NCI-H69 (cell line): ENCODE measurements at places on chromosomes 5 and 9.

- DNase-seq, result peak; percentile 83
Measured at GRCh38 chr5:14197056-14197455, 53.9 kb downstream of the TRIO start.

DNA sequence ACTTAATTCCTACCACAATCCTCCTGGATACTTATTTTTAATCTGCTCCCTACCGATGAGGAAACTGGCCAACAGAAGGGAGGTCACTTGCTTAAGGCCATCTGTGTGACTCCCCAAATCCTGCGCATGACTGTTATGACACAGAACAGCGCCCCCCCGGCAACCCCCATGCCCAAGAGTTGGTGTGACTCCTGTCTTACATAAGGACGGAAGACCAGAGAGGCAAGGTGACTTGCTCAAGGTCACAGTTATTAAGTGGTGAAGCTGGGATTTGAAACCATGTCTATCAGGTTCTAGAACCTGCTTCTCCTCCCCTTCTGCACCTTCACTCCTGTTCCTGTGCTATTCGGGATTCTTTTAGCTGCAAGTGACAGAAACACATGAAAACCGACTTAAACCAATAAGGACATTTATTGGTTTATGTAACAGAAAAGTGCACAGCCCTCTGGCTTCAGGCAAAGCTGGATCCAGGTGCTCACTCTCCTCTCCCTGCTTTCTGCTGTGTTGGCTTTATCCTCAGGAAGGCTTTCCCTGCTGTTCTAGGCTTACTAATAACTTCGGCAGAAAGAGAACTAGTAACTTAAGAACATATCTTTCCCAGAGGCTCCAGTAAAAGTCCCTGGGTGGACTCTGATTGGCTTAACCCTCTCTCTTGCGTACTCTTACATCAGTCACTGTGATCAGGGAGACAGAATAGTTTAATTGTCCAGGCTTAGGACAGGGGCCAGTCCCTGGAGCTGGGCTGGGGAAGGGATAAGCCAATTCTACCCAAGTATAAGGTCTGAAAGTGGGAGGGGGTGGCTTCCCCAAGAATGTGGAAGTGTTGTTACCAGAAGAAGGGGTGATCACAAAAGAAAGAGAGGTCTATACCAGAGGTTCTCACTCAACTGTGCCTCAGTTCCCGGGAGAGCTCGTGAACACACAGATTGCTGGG is 43.7 kb downstream of the FGF18 start:
- peak; percentile 31 for DNase-seq

- DNase-seq, result peak; percentile 74
Measured at GRCh38 chr9:94922098-94922607, 195.7 kb downstream of the AOPEP start.

DNA sequence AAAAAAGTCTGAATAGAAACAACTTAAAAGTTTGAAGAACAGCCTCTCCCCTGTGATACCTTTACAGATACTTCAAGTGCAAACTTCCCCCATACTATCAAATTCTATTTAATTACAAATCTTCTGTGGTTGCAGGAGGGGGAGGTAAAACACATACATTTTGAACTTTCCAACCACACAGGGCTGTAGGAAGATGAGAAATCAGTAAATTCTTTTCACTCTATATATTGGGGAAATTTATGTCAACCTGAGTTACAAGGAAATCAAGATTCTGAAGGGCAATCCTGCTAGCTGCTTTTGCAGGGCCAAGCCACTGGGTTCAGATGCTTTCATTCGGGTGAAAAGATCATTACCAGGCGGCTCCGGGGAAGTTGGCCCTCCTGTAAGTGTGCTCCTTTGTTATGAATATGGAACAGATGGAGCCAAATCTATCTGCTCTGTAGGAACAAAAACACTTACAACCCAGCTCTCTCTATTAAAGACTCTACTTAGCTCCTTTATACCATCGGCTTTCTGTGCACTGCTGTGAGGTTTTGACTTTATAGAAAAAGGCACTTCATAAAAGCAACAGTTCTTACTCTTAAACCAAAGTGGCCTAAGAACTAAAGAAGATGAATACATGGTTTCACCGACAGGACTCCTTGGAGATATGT is 269.1 kb downstream of the EFNA5 start:
- peak; percentile 95 for DNase-seq

DNA sequence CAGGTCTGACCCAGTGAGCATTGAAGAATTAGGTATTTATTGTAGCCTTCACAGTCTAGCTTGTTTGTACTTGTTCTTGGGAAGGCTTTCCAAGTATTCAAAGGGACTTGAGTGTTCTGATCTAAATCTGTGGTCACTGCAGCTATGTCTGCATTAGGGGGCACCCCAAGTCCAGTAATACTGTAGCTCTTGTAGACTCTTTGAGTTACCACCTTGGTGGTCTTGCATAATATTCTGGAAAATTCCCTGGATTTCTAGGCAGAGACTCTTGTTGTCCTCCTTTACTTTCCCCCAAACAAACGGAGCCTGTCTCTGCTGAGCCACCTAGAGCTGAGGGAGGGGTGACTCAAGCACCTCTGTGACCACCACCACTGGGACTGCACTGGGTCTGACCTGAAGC is 149.5 kb upstream of the DHFR start:
- DNase-seq, result no peak
